ENCODE measurements at places on chromosomes 11 and 22.

- no peak for DNase-seq
Observed at GRCh38 chr11:108939135-108939534, 274.3 kb downstream of the DDX10 start.

DNA sequence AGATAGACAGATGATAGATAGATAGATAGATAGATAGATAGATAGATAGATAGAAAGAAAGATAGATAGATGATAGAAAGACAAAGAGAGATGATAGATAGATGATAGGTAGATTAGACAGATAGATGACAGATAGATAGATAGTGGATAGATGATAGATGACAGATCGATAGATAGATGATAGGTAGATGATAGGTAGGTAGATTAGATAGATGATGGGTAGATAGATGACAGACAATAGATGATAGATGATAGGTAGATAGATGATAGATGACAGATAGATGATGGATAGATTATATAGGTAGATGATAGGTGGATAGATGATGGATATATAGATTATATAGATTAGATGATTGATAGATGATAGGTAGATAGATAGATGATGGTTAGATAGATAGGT is 4.3 kb downstream of the LZTR1 start:
- DNase-seq: no peak

- DNase-seq: no peak
Observed at GRCh38 chr11:72012897-72013721, 14.4 kb downstream of the IL18BP start.

DNA sequence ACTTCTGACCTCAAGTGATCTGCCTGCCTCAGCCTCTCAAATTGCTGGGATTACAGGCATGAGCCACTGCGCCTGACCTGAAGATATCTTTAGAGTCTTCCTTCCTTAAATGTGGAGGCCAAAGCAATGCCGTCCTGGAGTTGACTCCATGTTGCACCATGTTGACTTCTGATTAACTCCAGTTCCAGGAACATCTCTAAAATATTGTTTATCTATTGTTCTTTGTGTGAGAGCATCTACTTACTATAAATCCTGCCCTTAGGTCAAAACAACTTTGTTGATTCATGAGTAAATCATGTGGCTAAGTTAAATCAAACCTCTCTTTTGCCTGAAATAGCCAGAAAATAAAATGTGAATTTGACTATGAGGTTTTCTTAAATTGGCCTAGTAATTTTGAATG is 56.6 kb upstream of the CAPRIN1 start:
- no peak for DNase-seq

- no peak for DNase-seq
Observed at GRCh38 chr11:8392166-8392565, 128.5 kb upstream of the LMO1 start.

Measured in D721Med (cell line).